CD4-positive, alpha-beta T cell treated with Interleukin-17A for 4 hours (primary cell): ENCODE measurements at places on chromosomes 6 and 20.

DNA sequence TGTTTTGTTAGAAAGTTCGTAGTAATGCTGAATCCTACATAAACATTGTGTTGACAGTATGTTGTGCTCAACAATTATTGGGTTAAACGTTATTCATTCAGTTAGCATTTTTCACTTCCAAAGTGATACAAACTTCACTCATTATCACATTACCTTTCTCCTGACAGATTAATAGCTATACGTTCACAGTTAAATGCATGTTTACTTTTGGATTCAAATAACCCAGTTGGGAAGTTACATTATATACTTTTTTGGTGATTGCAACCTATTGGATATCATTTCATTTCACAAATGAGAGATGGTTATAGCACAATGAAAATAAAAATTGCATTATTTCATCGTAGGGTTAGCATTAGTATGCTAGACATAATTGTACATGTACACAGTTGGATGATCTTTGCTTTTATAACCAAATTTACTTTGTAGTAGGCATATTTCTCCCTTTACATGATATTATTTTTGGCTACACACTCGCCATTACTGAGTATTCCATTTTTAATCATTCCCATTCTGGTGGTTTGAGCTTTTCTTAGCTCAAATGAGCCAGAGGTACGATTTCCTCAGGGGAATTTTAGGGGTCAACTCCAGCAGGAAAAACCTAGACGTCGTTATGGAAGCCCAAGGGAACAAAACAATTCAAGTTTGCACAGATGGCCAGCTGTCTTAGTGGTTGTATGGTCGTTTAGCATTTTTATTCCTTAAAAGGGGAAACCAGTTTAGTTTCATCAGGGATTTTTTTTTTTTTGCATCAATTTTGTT, 2.1 kb upstream of the HIVEP1 start:
- DNase-seq = no peak

DNA sequence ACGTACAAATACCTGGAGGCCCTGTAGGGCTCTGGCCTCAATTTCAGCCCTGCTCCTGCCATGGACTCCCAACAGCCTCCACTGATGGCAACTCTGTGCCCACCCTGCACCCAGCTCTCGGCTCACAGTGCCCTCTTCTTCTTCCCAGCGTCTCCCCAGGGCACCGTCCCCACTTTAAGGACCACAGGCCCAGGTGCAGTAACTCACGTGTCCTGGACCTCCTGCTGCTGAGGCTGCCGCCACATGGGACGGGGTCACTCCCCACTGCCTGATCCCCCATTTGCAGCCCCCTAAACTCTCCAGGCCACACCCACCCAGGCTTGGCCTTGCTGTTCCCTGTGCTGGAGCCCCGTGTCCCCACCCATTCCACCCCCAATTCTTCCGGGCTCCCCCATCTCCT, 223.4 kb downstream of the PREX1 start:
- DNase-seq = no peak

GRCh38 chr6:150773969-150774368, 91.5 kb upstream of the MTHFD1L start:
- DNase-seq = no peak

DNA sequence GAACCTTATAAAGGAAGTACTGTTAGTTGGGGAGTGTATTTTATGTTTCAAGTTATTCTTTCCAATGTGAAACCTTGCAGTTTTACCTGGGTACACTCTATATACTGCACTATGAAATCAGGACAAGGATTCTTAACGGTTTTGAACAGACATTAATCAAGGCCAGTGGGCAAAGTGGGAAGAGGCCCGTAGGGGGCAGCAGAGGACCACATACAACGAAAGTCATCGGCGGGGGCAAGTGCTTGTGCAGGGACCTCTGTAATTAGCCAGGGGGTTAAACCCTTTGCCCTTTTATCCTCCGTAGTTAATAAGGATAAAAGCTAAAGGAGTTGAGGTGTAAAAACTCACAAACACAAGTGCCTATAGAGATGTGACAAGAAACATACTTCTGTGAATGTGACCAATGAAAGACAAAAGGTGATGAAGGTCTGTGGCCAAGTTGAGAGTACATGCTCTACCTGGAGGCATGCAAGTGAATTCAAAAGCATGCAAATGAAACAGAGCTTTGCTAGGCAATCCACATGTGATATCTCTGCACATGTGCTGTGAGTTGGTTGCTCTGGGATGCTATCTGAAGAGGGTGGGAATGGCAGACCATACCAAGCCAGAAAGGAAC, 392.7 kb upstream of the MAN1A1 start:
- peak; percentile 54 for DNase-seq

DNA sequence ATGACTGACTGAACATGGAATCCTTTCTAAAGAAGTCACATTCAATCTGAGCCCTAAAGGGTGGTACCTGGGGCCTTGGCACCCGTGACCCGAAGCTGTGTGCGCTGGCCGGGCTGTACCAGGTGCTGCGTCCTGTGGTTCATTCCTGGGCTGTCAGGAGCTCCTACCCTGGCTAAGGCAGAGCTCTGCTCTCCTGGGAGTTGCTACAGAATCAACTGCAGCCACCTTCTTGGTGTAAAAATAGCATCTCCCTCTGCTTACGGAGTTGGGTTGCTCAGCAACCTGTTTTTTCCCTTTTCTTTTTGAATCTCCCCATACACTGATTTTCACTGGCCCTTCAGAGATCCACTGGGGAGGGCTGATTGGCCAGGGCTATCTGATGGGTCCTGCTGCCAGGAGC, 236.6 kb upstream of the PDE10A start:
- DNase-seq = no peak

GRCh38 chr6:33243476-33243875, 28.2 kb downstream of the VPS52 start:
- no peak for DNase-seq

DNA sequence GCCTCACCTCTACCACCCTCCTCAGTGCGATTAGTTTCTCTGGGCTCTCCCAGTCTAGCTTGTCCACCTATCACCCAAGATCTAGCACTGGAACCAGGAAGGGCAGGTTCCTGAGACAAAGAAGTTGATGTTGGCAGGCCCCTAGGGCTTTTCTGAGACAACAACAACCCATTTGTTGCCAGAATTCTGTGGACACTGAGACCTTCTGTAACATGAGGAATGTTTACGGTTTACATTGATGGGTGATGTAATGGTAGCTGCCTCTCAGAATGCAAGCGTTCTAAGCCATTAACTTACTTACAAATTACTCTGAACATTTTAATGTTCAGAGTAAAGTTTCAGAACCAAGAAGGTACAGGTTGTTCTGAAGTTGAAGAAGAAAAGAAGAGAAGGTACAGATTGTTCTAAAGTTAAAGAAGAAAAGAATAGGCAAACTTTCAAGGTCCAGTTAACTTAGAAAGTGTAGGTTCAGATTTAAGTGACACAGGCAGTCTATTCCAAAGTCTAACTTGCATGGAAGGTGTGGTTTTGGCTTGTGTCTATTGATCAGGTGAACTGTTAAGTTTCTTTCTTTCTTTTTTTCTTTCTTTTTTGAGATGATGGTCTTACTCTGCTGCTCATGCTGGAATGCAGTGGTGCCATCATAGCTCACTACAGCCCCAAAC, 3.7 kb upstream of the MED23 start:
- no peak for DNase-seq

- DNase-seq = no peak
Measured at GRCh38 chr6:43899830-43900229, 129.8 kb downstream of the VEGFA start.
